SK-MEL-5 (cell line): ENCODE measurements at places on chromosomes 4 and X.

GRCh38 chrX:53056292-53056691 lies 7.7 kb downstream of the GPR173 start:
- no peak for DNase-seq

DNA sequence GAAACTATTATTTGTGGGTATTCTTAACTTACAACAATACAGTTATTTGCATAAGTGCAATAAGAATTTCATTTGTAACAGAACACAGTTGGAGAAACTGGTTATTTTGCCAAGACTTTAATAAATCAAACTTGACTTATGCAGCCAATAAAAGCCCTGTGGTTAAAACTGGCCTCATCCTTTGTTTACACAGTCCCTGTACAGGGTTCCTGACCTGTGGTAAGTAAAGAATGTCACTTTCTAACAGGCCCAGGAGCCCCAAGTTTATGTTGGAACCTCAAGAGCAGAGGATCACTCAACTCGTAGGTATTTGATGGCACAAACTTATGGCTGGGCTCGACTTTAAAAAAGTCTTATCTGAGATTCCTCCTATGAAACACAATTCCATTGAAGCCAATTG lies 88.6 kb upstream of the PTCHD1 start:
- no peak for DNase-seq

DNA sequence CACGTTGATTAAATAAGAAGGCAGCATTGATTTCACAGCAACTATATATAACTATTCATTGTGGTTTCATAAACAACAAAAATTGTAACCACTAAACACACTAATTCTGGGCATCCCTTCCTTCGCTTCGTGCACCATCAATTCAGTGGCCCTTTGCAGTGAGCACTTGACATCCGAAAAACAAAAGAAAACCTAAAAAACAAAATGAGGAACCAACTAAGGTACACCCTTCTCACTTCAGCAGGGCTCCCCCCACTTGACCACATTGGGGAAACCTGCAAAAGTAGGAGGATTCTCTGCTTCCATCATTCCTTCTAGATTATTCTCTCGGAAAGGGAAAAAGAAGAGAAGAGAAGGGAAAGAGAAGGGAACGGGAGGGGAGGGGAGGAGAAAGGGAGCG lies 28.3 kb downstream of the NBDY start:
- DNase-seq: no peak

- DNase-seq: peak; percentile 2
Observed at GRCh38 chrX:13996650-13997049, 33.0 kb downstream of the GEMIN8 start.

- DNase-seq: peak; percentile 47
Observed at GRCh38 chrX:17944833-17945497, 83.9 kb upstream of the RAI2 start.
